ENCODE measurements at places on chromosomes 12 and 14.
A peak's percentile ranks its signal among the peaks of the same experiment; 100 is the strongest.

DNA sequence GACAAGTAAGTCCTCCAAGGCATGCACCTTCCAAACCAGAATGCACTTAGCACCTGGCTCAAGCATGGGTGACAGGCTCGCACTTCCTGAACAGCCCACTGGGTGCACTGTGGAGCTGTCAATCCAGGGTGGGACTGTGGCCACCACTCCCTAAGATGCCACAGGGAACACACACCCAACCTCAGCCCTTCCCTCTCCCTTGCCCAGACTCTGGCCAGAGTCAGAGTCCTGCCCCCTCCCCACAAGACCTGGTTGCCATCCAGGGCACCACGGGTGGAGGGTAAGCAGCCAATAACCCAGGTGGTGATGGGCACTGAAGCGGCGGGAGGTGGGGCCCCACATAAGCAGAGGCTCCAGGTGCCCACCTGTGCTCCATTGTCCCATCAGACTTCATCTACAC lies 160.6 kb downstream of the MYRFL start:
- peak; percentile 38 for DNase-seq

DNA sequence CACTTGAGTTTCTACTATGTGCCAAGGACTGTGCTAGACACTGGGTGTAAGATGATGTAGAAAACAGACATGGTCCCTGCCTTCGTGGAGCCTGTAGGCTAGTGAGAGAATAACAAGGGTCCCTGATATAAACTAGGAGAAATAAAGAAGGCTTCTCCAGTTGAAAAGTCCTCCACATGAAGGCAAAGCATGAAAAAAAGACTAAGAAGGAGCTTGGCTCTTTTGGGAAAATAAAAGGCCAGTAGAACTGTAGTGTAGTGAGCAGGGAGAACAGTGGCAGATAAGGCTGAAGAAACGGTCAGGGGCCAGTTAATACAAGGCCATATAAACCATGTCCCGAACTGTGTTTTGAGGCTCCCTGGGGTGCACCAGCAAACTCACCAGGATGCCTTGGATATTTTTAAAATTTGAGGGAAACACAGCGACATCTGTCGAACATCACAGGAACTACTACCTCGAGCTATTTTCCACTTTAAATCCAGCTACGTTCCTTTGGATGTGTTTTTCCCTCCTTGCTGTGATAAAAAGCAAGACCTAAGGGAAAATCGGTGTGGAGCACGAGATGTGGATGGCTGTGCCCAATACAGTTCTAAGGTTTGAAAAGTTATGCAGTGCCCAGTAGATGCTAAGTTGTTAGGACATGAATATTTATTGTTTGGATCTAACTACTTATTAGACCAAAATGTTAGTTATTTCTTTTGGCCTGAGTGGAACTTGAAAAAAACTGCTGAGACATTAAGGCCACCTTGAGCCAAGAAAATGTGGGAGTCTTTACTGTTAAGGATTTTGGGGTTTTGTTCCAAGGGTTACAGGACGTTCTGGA lies 8.5 kb upstream of the CFL2 start:
- DNase-seq, result peak; percentile 64

DNA sequence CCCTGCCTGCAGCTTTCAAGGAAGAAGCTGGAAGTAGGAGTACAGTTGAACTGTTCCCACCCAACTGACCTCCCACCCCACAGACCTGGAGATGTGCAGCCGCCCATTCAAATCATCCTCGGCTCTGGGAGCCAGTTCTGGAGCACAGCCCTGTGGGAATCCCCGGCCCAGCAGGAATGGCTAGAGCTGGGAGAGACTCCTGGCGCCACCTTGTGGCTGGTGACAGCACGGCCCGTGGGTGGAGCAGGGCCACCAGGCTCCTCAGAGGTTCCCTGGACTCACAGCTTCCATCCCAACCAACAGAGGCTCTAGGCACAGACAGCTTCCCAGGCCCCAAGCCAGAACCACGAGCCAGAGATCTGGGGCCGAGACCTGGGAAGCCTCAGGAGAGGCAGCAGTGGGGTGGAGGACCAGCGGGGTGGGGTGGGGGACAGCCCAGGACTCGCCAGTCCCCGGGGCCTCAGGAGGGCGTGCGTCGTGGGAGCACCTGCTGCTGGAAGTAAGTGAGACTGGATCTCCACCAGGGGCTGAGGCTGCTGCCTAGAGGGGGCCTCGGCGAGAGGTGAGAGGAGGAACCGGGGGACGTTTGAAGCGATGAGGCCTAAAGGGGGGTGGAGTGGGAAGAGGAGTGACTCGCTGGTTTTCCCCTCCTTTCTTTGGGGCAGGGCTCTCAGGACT lies 43.4 kb downstream of the RNF34 start:
- DNase-seq, result peak; percentile 85

- no peak for DNase-seq
Measured at GRCh38 chr12:89884416-89884898, 175.8 kb upstream of the ATP2B1 start.

GRCh38 chr12:89756585-89757398 lies 48.2 kb upstream of the ATP2B1 start:
- peak; percentile 54 for DNase-seq

DNA sequence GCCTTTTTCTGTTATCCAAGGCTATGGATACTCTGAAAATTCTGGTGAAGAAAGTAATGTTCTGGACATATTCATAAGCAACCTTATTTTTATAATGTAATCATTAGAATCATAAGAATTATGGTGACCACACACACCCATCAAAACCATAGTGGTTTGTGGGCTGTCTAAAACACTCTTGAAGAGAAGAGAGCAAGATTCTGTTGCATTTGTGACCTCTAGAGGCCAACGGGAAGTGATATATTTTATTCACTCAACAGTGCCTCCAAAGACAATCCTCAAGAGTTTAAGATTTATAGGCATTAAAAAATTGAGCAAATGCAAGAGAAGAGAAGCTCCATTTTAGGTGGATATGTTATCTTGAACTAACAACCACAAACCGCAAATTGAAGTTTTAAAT lies 68.5 kb upstream of the LGR5 start:
- peak; percentile 37 for DNase-seq

GRCh38 chr12:46367351-46368029 lies 5.1 kb downstream of the SLC38A2 start:
- DNase-seq, result no peak

DNA sequence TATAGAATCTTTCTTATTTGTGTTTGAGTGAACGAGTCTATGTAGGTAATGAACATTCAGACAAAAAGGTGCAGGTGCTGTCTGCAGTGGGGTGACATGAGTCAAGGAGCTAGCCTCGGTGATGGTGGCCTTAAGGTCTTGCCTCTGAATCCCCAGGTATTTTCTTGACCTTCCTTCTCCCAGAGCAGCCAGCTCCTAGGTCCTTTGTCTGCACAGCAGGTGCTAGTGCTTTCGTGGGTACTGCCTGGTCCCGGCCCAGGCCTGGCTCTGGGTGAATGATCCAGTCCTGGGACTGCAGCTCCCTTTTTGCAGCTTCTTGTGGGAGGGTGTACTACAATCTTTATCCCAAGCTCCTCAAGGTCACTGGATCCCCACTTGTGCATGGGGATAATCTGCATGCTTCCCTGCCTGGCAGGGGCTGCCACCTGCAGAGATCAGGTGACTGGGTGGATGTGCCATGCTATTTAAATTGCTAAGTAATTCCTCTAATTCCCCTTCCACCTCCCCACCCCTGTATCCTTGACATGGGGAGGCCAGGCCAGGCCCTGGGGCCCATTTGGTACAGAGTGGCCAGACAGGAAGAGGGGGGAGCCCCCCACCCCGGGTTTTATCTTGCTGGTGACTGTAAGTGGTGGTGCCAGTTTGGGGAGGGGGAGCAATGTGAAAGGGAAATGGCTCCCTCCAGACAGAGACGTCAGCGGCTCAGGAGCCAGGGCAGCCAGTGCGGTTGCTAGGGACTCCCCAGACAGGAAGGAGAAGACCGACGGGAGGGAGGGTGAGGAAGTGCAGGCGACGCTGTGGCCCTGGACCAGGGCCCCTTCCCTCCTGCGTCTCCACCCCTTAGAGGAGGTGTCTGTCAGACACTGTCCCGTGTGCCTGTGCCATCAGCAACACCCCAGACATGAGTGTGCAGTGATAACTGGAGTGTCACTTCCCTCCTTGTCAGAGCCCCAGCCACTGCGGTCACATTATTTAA lies 6.7 kb downstream of the VASH1 start:
- no peak for DNase-seq

DNA sequence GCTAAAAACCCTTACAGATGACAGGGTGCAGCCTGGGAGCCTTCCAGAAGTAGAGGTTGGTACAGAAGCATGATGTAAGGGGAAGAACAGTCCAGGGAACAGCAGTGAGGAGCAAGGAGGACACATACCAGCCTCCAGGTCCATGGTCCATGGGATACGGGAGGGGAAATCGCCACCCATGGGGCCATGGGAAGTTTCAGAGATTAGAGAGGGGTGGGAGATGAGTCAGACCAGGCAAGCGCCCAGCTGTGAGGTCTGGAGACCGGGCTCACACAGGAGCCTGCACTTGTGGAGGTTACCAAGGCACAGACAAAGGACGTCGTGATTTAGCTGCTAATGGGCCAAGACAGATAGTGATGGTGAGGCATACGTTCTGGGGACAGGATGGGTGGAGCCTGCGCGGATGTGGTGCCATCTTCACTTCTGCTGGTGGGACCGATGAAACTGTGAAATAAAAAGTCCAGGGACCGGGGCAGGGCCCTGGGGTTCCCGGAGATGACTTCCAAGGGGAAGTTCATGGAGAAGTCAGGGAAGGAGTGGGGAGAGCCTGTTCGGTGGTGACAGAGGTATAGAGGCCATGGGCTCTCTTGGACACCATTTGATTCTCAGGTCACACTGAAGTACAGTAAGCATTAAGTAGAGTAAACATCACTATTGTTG lies 17.7 kb upstream of the LRP1-AS start:
- DNase-seq, result no peak

DNA sequence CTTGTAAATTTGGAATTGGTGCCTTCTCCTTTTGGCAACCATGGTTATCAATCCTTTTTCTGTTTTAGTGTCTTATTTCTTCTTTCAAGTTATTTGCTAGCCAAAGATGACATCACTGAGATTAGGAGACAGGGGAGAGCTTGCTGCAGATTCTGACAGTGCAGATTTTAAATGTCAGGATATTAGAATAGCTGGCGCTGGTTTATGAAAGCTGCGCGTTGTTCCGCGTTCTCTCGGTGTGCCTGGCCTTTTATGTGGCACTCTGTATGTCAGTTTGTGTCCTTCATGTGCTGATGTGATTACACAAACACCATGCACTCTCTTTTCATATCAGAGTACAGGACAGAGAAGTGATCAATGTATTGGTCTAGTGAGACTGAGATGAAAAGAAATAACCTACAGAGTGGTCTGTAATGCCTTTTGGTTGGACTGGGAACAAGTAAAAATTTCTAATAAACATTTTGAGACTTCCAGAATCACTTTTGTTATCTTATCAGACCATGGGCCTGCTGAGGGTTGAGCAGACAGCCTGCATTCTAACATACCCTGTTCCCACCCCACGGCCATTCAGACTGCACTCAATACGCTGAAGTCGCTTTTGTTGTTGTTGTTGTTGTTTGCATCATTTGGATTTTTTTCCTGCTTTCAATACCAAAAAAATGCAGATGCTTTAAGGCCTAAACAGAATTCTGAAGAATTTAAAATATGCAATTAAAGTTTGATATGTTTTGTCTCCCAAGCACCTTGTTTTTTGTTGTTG lies 49.7 kb upstream of the TRAF3 start:
- DNase-seq, result no peak

DNA sequence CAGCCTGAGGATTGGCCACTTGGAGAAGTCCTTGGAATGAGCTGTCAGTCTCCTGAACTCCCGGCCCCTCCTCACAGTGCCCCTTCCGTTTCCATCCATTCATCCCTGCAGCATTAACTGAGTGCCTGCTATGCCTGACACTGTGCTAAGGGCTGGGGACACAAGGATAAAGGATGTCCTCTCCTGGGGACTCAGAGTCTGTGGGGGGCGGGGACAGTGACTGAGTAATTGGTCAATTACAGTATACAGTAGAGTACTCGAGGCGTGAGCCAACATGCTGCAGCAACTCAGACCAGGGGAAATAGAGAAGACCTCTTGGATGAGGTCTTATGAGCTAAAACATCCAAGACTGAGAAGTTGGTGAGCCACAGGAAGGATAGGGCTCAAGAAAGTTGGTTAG lies 43.4 kb upstream of the PWP1 start:
- DNase-seq, result no peak

- no peak for DNase-seq
Measured at GRCh38 chr14:95008445-95009217, 148.7 kb downstream of the DICER1 start.

- DNase-seq, result no peak
Measured at GRCh38 chr12:94416613-94417012, 43.1 kb downstream of the CEP83 start.

GRCh38 chr12:17192721-17193120 lies 586.8 kb upstream of the LMO3 start:
- no peak for DNase-seq

DNA sequence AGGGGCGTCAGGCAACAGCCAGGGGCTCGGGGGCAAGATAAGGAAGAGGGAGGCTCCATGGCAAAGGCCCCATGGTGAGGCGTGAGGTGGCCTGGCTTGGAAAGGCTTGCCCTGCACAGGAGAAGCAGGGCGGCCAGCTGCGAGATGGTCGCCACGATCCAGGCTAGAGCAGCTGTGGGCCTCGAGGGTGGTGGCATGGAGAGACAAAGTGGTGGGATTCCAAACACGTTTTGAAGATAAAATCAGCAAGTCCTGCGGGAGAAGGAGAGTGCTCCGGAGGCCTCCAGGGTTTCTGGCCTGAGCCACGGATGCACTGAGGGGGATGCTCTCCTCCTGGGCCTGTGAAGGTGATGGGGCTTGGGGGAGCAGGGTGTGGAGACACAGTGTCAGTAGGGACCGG lies 20.5 kb upstream of the DLK1 start:
- DNase-seq, result no peak

GRCh38 chr12:24596768-24597388 lies 352.0 kb downstream of the BCAT1 start:
- DNase-seq, result peak; percentile 65

GRCh38 chr12:57993834-57994233 lies 52.5 kb downstream of the ATP23 start:
- DNase-seq, result no peak

GRCh38 chr12:131231032-131231980 lies 277.6 kb downstream of the ADGRD1 start:
- no peak for DNase-seq

GRCh38 chr12:56339158-56339422 lies 406 bp downstream of the IL23A start:
- no peak for DNase-seq

- DNase-seq, result no peak
Measured at GRCh38 chr12:121741743-121742142, 29.2 kb downstream of the TMEM120B start.

DNA sequence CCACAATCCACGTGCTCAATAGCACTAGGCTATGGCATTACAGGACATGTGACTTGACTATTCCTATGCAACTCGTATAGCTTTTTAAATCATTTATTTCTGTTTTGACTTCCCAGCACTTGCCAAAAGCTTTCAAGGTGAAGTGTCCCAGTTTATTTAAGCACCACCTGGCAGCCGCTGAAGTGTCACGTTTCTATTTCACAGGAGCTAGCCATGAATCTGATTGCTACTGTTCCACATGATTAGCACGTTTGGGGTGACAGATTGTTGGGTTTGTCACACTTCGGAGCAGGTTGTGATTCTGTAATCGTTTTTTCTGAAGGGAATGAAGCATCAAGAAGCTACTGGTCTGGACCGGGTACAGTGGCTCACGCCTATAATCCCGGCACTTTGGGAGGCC lies 39.9 kb upstream of the BICDL1 start:
- DNase-seq, result no peak

All from ACHN (cell line).